ENCODE measurements at places on chromosomes 12 and 14. TPM values are rescaled to one million over a fixed set of nuclear protein-coding genes. Genes with fewer than 3 reads are reported as not detected.

Gene KRT5
- 0.28 TPM for total RNA-seq

Gene P2RX2
- not detected for total RNA-seq

Gene AMN
- total RNA-seq, result 0.19 TPM

Gene RND1
- 1.5 TPM for total RNA-seq

Gene DERA
- 54.4 TPM for total RNA-seq

Gene RPL10L
- not detected for total RNA-seq

Gene KCNJ8
- not detected for total RNA-seq

Gene TMEM229B
- total RNA-seq, result 0.19 TPM

Gene SELPLG
- 0.27 TPM for total RNA-seq

Gene BEST3
- 0.09 TPM for total RNA-seq

Gene SERPINA9
- not detected for total RNA-seq

Gene GNPTAB
- 30.5 TPM for total RNA-seq

Gene CLEC4D
- total RNA-seq, result not detected

Gene ANO2
- total RNA-seq, result 33.1 TPM

Gene PROX2
- total RNA-seq, result not detected

Gene GCH1
- 1.4 TPM for total RNA-seq

Gene ADCY4
- total RNA-seq, result 37.2 TPM

Gene RPS6KA5
- total RNA-seq, result 2.1 TPM

Gene PLCZ1
- total RNA-seq, result not detected
